ENCODE measurements at places on chromosomes 5 and 9.

GRCh38 chr5:124773315-124774311 is 27.2 kb upstream of the ZNF608 start:
- peak; percentile 32 for DNase-seq

DNA sequence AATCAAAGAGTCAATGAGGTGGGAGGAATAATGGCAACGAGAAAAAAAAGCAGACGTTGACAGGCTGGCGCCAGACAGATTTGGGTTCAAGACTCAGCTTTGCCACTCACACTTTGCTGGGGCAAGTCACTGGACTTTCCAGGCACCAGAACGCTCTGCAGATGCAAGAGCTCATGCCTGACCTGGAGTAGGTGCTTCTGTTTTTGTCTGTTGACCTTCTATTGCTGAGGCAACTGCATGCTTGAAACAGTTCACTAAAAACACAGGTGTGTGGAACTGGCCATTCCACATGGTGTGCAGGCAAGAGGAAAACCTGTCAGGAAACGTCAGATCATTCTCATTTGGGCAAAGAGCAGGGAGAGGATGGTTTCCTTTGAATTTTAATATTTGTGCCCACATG is 161.2 kb upstream of the SMIM23 start:
- no peak for DNase-seq

DNA sequence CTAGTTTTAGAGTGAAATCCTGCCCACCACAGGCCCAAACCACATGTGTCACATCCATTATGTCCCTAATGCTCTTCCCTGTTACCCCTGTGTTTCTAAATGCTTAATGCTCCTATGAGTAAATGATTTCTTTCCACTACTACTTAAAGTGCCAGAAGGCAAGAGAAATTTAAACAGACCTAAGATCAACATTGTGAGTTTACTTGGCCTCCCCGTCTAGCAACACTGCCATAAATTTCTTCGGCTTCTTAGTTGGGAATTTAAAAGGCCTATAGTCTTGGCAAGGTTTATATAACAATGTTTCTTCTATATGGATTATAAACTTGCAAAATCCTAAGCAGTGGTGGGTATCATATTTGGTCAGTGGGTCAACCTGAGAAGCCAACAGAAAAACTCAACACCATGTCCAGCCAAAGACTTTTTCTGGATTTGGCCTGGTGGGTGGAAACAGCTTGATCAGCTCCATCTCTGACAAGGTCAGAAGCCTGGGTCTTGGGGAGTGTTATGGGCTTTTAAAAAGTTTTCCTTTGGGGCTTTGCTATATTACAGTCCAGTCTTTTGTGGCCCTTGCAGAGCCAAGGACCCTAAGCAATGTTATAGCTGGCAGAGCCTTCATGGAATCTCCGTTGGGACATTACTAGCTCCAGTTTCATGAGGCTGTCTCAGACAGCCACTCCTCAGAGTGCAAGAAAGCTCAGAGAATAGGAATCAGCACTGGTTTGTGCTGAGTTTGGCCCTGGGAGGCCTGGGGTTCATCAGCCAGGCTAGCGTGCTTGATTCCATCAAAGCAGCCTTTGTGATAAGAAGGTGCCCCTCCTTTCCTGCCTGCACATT is 119.8 kb downstream of the PRDM6 start:
- peak; percentile 38 for DNase-seq

- no peak for DNase-seq
These were observed 502.5 kb downstream of the PDE4D start for GRCh38 chr5:59390989-59391388.

- no peak for DNase-seq
These were observed 232.8 kb downstream of the PDE4D start for GRCh38 chr5:59660737-59661136.

DNA sequence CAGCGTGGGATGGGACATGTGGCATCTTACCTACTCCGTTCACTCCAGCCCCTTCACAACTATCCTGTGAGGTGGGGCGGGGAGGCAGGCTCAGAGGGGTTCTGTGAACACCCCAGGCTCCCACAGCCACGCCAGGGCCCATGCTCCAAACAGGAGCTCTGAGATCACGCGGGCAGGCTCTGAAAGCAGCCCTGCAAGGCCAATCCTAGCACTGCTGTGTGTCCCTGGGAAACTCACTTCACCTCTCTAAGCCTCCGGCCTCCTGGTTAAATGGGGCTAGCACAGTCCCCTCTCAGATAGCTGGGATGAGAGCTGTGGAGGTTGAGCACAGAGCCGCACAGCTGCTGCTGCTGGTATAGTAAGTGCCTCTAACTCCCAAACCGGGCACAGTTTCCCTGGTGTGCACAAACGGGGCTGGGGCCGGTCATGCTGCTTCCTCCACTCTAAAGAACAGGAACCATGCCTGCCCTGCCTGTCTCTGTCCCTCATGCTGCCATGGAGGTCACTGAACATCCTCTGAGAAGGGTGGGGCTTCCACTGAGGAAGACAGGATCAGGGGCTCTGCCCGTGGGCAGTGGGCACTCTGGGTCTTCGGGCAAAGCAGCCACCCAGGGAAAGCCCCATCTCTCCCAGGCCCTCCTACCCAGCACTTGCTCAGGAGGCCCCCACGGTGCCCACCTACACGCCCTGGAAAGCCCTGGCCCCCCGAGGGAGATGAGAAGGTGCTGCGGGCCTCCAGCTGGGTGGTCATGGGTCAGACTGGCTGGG is 13.0 kb upstream of the ASS1 start:
- DNase-seq = no peak

GRCh38 chr9:126700903-126701812 is 87.4 kb downstream of the LMX1B start:
- no peak for DNase-seq

- DNase-seq = no peak
These were observed 640 bp downstream of the SURF4 start for GRCh38 chr9:133375116-133375723.

DNA sequence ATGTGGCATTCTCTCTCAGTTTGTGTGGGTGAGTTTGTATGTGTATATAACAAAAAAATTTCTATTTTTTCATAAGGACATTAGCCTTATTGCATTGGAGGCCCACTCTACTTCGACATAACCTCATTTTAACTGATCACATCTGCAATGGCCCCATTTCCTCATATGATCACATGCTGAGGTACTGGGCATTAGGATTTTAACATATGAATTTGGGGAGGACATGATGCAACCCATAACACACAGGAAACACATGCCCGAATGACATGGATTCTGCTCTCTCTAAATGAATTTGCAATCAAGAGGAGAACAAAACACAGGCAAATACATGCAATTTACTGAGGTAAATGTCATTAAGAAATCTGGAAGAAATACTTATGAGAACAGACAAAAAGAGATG is 92.1 kb upstream of the COX7C start:
- no peak for DNase-seq

- DNase-seq = no peak
These were observed 66.8 kb upstream of the MAP1B start for GRCh38 chr5:72040513-72040912.

- no peak for DNase-seq
These were observed 137.6 kb downstream of the TRPM3 start for GRCh38 chr9:70983723-70984295.

GRCh38 chr9:131082774-131083512 is 13.4 kb upstream of the AIF1L start:
- no peak for DNase-seq

- no peak for DNase-seq
These were observed 133.8 kb downstream of the SPOCK1 start for GRCh38 chr5:137365126-137365865.

DNA sequence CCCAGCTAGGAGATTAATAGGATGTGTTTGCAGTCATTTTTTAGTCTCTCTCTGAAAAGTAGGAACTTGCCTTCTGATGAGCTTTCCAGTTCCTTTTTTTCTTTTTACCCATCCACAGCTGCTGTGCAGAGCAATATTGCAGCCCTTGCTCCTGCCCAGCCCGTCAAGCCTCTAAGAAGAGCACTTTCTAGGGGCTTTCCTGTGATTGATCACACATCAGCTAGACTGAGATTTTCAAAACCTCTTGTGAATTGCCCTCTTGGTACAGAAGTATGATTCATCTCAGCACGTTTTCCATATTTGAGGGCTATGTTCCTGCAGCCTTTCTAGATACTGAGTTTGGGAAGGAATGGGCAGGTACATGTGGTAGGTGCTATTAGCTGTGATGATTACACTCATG is 93.9 kb downstream of the GALNT10 start:
- DNase-seq = no peak

- DNase-seq = no peak
These were observed 101.4 kb upstream of the FSTL4 start for GRCh38 chr5:133713751-133714150.

GRCh38 chr5:116237917-116238500 is 153.2 kb downstream of the COMMD10 start:
- peak; percentile 36 for DNase-seq

GRCh38 chr5:179986328-179986727 is 78.6 kb upstream of the TBC1D9B start:
- DNase-seq = no peak

DNA sequence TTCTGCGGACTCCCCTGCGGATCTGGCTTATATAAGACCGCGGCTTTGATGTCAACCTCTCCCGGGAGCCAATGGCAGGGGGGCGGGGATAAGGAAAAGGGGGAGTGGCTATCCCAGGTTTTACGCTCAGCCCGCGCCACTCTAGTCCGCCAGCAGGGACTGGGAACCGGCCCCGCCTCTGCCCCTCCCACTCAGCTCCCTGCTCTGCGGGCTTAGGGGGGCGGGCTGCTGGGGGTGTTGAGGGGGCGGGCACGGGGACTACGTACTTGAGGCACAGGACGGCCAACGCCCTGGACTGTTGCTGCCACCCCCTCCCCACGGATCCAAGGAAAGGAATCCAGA is at the start of gene HAND1:
Gene HAND1, minus strand, starts transcription at position 4 of the 342 bp plus-strand sequence. CDS start 219 bp downstream, outside the sequence.
- DNase-seq = no peak

DNA sequence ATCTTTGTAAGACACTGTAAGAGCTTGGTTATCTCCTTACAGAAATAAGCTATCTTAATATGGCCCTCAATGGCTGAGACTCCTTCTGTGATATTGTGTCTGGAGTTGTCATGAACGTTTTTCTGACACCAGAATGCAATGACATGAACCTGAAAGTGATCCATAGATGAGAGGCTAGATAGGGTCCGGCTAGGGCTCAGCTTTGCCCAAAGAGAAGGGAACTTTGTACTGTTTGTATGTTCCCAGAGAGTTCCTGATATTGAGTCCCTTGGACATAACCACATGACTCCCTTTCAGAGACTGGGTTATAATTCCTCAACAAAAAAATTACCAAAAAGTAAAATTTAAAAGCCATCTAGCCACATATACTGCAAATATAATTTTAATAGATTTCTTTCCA is 575.8 kb upstream of the CLINT1 start:
- DNase-seq = no peak

DNA sequence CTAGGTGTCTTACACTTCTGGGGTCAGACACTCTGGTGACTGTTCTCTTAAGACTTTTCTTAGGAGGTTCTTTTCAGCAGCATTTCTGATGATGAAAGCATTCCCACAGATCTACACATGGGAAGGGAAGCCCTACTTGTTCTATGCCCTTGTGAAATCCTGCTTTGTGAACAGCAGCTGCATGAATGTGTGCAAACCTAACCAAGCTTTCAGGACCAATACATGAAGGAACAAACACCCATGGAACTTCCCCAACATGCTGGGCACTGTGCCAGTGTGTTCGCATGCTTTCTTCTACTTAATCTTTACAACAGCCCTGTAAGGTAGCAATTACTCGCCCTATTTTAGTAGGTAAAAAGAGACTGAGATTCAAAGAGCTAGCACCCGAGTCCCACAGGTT is 439.9 kb upstream of the KLF4 start:
- DNase-seq = no peak

GRCh38 chr9:17776735-17777134 is 197.9 kb downstream of the SH3GL2 start:
- DNase-seq = no peak

DNA sequence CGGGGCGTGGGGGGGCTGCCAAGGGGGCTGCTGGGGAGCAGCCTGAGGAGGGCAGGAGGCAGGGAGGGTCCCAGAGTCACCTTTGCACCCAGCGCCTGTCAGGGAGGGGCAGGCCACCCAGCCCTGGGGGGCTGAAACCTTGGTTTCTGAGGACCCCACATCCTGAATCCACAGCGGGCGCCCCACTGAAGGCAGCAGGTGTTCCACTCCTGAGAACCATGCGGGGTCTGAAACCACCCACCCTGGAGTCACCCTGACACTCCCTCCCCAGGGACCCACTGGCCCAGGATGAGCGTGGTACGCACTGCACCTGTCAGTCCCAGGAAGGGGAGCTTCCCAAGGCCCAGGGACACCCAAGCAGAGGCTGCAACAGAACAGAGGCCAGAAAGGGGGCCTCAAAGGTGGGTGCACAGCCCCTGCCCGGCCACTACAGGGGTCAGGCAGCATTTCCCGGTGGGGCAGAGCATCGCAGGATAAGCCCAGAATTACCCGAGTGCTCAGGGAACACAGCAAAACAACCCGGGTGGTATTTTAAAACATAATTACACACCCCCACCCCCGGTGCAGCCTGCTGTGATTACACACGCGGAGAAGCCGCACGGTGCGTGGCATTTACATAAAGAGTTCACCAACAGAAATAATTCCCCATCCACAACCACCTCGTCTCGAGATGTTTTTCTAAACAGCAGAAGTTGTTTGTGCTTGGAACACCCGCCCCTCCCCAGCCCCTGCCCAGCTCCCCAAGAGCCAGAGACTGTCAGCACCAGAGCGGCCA is 57.3 kb upstream of the UBAC1 start:
- DNase-seq = no peak

DNA sequence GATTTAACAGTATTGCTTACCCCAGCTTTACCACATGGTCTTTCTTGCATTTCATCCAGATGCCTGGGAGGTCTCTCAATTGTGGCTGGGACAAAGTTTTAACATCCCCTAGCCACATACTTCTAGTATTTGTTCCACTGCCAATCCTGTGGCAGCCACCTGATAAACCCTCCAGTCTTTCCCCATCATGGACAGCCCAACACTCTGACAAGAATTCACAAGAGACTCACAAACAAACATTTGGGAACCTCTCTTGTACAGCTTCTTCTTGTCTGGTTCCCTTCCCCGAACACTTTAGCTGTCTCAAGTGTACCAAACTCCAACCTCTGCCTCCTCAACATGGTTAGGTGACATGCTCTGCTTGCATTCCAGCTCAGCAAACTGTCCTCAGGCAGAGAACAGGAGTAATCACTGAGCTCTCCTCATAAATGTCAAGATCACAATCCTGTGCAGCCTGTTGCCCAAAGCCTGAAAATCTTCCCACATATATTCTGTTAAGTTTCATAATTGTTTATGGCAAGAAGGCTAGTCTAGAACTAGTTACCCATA is 59.7 kb downstream of the STRBP start:
- no peak for DNase-seq

GRCh38 chr9:33684831-33685230 is 110.5 kb upstream of the PRSS3 start:
- no peak for DNase-seq

GRCh38 chr9:100419166-100419565 is 7.8 kb upstream of the MSANTD3 start:
- no peak for DNase-seq

- no peak for DNase-seq
These were observed 47.2 kb downstream of the MACIR start for GRCh38 chr5:103305809-103306208.
